Nephron progenitor cell (in vitro differentiated cells): ENCODE measurements at places on chromosomes 3 and 15.

GRCh38 chr3:172911142-172911541, 160.6 kb downstream of the ECT2 start:
- peaks cover 1% of the 10 kb centered on the region for H3K4me1 ChIP-seq
- DNase-seq = no peak
- no peaks in the 10 kb centered on the region for H3K36me3 ChIP-seq
- no peak overlapping the region for H3K27ac ChIP-seq

DNA sequence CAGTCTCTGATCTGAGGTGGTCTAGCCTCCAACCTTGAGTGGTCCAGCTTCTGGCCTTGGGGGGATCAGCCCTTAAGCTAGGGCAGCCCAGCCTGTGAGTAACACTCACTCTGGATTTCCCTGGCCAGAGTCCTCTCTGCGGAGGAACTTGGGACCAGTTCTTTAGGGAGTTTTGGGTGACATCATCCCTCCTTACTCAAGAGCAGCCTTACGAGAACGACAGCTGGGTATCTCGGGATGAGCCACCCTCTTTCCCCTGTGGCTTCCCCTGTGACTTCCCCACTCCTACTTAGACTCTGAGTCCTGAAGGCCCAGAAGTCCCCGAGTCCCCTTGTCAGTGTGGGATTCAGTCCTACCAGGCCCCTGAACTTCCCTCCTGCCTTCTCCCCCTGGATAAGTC, 10.2 kb upstream of the PLXND1 start:
- no peaks in the 10 kb centered on the region for H3K36me3 ChIP-seq
- H3K27ac ChIP-seq = no peak overlapping the region
- H3K4me3 ChIP-seq = no peak overlapping the region
- peaks cover 46% of the 10 kb centered on the region for H3K4me1 ChIP-seq
- no peak for DNase-seq

GRCh38 chr3:37709946-37710640, 151.6 kb upstream of the CTDSPL start:
- DNase-seq = no peak
- peaks cover 12% of the 10 kb centered on the region for H3K27me3 ChIP-seq
- H3K27ac ChIP-seq = peak overlapping the region; percentile 9
- peaks cover 37% of the 10 kb centered on the region for H3K36me3 ChIP-seq
- no peak overlapping the region for H3K4me3 ChIP-seq
- H3K4me1 ChIP-seq = peaks cover 55% of the 10 kb centered on the region

DNA sequence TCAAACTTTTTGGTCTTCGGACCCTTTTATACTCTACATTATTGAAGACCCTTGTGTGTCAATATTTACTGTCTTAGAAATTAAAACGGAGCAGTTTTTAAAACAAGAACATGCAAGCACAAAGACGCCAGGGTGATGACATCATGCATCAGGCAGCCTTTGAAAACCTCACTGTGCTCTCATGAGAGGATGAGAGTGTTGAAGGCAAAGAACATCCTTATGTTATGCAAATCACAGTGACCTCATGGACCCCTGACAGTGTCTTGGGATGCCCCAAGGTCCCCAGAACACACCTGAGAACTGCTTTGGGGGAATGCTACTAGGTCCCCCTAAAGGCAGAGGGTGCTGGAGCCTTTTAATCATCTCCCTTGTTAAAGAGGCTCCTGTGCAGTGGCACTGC, 51.6 kb downstream of the CHDH start:
- H3K4me3 ChIP-seq = no peak overlapping the region
- peaks cover 12% of the 10 kb centered on the region for H3K27me3 ChIP-seq
- H3K27ac ChIP-seq = no peak overlapping the region
- no peaks in the 10 kb centered on the region for H3K4me1 ChIP-seq
- no peaks in the 10 kb centered on the region for H3K36me3 ChIP-seq

DNA sequence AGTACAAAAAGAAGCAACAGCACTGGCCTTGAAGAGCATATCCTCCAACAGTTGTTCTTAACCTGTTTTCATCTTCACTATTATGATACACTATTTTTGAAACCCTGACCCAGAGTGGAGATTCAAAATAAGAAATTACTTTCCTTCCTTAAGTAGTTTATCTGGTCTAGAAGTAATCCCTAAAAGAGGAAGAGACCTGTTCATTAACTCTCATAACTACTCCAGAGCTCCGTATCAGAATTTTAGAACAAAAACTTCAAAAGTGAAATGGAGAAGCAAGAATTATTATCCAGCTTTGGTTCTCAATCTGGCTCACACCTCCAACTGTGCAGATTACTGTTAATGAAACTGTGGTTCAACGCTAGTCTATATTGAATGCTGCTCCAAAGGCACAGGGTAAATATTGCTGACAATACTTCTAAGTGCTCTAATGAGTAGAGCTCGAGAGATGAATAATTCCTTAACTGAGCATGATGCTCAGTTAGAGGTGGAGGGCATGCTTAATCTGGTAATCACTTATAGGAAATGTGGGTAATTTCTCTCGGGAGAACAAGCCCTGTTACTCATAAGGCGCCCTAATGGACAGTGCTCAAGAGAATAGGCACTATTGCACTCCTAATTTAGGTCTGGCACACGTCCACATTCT, 5.2 kb downstream of the LCMT2 start:
- peaks cover 51% of the 10 kb centered on the region for H3K27me3 ChIP-seq
- H3K4me1 ChIP-seq = peaks cover 21% of the 10 kb centered on the region
- no peak overlapping the region for H3K4me3 ChIP-seq
- no peak for DNase-seq

- no peak overlapping the region for H3K4me3 ChIP-seq
- H3K4me1 ChIP-seq = peaks cover 27% of the 10 kb centered on the region
- no peaks in the 10 kb centered on the region for H3K36me3 ChIP-seq
- H3K27ac ChIP-seq = no peak overlapping the region
- H3K27me3 ChIP-seq = peaks cover 3% of the 10 kb centered on the region
- DNase-seq = no peak
These were observed 12.2 kb downstream of the CAV3 start for GRCh38 chr3:8745619-8746370.

- H3K4me3 ChIP-seq = no peak overlapping the region
- H3K4me1 ChIP-seq = no peaks in the 10 kb centered on the region
- H3K36me3 ChIP-seq = no peaks in the 10 kb centered on the region
- DNase-seq = no peak
These were observed 306.2 kb downstream of the NLGN1 start for GRCh38 chr3:173703771-173704170.

DNA sequence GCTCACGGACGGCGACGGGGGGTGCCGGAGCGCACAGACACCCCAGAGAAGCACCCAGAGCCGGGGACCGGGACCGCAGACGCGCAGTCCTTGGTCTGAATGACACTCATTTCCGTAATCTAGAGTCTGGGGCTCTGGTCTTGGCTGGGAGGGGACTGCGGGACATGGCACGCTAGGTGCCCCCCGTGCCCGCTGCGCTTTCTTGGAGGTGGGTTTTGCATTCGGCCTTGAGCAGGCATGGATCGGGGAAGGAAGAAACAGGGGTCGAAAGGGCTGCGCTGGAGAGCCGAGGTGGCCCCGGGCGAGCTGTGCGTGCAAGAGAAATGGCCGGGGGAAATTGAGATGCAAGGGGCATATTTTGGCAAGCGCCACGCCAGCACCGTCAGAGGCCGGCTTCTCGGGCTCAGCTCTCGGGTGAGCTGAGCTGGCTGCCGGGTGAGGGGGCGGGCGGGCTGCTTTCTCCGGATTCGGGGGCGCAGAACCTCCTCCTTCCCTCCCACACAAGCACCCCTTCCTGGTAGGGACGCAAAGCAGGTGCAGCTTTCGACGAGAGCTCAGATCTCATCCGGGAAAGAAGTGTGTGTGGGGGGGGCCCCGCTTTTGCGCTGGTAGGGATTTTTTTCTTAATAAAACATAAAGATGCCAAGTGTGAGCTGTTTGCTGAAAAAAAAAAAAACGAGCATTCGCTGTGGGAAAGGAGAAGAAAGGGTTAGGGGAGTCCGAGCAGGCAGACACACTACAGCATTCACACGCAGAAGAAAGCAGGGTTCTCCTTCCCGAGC, 963 bp upstream of the NTRK3 start:
- H3K27me3 ChIP-seq = peaks cover 93% of the 10 kb centered on the region
- H3K36me3 ChIP-seq = no peaks in the 10 kb centered on the region
- peaks cover 45% of the 10 kb centered on the region for H3K4me1 ChIP-seq
- H3K4me3 ChIP-seq = peak overlapping the region; percentile 92

GRCh38 chr15:56440214-56440770, 24.6 kb downstream of the MNS1 start:
- no peaks in the 10 kb centered on the region for H3K27me3 ChIP-seq
- no peak overlapping the region for H3K4me3 ChIP-seq
- H3K27ac ChIP-seq = no peak overlapping the region

GRCh38 chr3:10646531-10647335, 141.3 kb upstream of the ATP2B2 start:
- no peaks in the 10 kb centered on the region for H3K36me3 ChIP-seq
- H3K4me1 ChIP-seq = no peaks in the 10 kb centered on the region
- H3K4me3 ChIP-seq = no peak overlapping the region

GRCh38 chr15:72099155-72099554, 18.8 kb downstream of the MYO9A start:
- H3K27me3 ChIP-seq = peaks cover 3% of the 10 kb centered on the region
- no peak for DNase-seq
- no peak overlapping the region for H3K27ac ChIP-seq
- H3K36me3 ChIP-seq = peaks cover 34% of the 10 kb centered on the region

GRCh38 chr3:108091498-108092250, 843 bp upstream of the CD47 start:
- H3K36me3 ChIP-seq = no peaks in the 10 kb centered on the region
- no peak for DNase-seq
- no peak overlapping the region for H3K27ac ChIP-seq
- H3K4me1 ChIP-seq = peaks cover 17% of the 10 kb centered on the region

DNA sequence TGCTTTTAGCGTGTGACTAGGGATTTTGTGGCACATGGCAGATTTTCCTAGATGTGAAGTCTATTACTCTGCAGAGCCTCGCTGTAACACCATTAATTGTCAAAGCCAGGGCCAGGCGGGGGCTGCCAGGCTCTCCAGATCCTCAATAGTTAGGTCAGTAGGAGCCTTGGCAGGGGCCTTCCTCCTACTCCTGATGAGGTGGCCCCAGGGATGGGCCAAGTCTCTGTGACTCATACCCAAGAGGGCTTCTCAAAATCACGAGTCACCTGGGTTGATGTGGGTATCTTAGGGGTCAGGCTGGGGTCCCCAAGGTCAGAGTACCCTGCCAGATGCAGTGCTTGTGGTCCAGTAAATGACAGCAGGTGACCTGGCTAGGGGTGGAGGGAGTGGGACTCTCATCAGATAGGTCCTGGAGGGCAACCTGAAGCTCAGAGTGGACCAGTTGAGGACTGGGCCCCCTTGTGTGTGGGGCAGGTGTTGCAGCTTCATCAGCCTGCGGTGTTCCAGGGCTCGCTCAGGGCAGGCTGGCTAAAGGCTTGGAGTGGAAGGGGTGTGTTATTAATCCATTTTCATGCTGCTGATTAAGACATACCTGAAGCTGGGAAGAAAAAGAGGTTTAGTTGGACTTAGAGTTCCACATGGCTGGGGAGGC, 88.5 kb upstream of the MYZAP start:
- DNase-seq = no peak
- no peak overlapping the region for H3K27ac ChIP-seq
- H3K27me3 ChIP-seq = peaks cover 10% of the 10 kb centered on the region

DNA sequence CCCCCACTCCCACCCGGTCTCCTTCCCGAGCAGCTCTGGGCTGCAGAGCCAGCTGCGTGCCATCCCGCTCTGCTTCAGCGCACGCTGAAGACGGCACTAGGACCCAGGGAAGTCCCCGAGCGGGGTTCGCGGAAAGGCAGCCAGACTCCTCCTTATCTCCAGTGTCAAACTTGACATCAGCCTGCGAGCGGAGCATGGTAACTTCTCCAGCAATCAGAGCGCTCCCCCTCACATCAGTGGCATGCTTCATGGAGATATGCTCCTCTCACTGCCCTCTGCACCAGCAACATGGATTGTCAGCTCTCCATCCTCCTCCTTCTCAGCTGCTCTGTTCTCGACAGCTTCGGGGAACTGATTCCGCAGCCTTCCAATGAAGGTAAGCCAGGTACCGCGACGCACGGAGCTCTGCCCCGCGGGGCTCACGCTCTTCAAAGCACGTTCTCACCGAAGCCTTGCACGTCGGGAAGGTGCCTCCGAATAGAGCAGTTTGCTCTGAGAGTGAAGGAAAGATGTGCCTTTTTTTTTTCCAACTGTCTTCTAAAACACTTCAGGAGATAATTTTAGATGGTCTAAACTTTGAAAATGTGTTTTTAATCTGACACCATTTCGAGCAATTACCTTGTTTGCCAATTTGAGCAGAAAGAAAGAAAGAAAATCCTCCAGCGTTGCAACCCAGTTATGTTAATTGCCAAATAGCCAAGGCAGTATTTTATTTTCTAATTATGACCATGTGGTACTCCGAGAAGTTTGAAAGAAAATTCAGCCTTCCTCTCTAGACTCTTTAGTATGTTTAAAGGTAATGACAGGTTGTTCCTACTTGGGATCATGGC, at the start of gene EPHA3:
Gene EPHA3, plus strand, starts transcription at position 161 of the 830 bp plus-strand sequence. Its CDS starts 128 bp downstream, at position 289.
- no peaks in the 10 kb centered on the region for H3K36me3 ChIP-seq
- H3K27me3 ChIP-seq = peaks cover 42% of the 10 kb centered on the region
- peak within 1 kb of the TSS; percentile 27 for H3K27ac ChIP-seq
- peak; percentile 84 for DNase-seq

DNA sequence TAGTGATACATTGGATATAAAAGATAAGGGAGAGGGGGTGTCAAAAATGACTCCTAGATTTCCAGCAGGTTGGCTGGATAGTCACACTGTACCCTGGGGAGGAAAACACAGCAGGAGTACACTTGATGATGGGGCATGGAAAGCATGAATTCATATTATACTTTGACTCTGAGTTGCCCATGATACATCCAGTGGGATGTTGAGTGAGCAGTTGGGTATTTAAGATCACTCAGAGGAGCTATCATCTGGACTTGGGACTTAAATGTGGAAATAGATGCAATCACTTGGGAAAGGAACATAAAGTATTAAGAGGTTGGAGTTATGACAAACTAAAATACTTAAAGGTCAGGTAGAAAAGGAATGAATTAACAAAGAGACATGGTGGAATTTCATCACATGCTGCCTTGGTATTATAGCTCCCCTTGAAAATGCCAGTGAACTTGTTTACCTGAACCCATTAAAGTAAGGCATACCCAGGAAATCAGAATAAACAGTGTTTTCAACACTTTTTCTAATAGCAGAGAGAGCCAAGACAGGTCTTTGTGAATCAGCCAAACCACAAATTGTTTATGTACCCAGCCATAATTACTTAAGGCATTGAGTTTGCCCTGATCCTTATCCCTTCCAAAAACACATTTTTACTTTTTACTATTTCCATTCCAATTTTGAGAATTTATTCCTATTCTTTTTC, 49.9 kb upstream of the ABI3BP start:
- DNase-seq = no peak
- peaks cover 14% of the 10 kb centered on the region for H3K27me3 ChIP-seq
- no peak overlapping the region for H3K27ac ChIP-seq
- H3K36me3 ChIP-seq = no peaks in the 10 kb centered on the region
- H3K4me1 ChIP-seq = no peaks in the 10 kb centered on the region

- no peak for DNase-seq
- no peak overlapping the region for H3K4me3 ChIP-seq
- H3K4me1 ChIP-seq = peaks cover 39% of the 10 kb centered on the region
- H3K27me3 ChIP-seq = peaks cover 24% of the 10 kb centered on the region
- no peaks in the 10 kb centered on the region for H3K36me3 ChIP-seq
These were observed 114.4 kb downstream of the ANP32A start for GRCh38 chr15:68706256-68706655.

DNA sequence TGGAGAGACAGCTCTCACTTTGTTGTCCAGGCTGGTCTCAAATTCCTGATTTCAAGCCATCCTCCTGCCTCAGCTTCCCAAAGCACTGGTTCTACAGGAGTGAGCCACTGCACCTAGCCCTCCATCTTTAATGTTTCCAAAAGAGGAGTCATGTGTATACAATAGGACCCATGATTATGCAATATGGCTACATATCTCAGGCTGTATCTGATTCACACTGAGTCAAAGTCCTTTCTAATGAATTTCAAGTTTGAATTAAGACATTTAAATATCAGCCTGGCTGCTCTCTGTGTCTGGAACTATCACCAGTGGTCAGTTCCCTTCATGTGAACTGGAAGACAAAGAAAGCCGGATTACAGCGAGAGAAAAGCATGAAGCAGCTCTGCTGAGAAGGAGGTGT, 90.5 kb downstream of the MINAR1 start:
- no peaks in the 10 kb centered on the region for H3K36me3 ChIP-seq
- DNase-seq = no peak
- peaks cover 65% of the 10 kb centered on the region for H3K4me1 ChIP-seq
- H3K27me3 ChIP-seq = peaks cover 4% of the 10 kb centered on the region
